Muscle of back (tissue), 13 donors: ENCODE measurements at places on chromosomes 2 and 18. TPM values are rescaled to one million over a fixed set of nuclear protein-coding genes. Genes with fewer than 3 reads are reported as not detected.

The ANKRD44 gene
- 15.4 TPM for polyA plus RNA-seq

The GALNT14 gene
- polyA plus RNA-seq = 3.4 TPM

The C2orf80 gene
- not detected for polyA plus RNA-seq

The ZBTB7C gene
- polyA plus RNA-seq = 4.6 TPM

The KRTCAP3 gene
- 3.1 TPM for polyA plus RNA-seq

The BOLL gene
- polyA plus RNA-seq = 1.6 TPM

The SULT1C4 gene
- polyA plus RNA-seq = 25.1 TPM

The LIPG gene
- polyA plus RNA-seq = 5.8 TPM

The POMC gene
- 1.2 TPM for polyA plus RNA-seq

The DCTN1 gene
- 104 TPM for polyA plus RNA-seq

The ACVR1C gene
- polyA plus RNA-seq = 0.17 TPM

The GCG gene
- 52.4 TPM for polyA plus RNA-seq

The GPR35 gene
- 2.0 TPM for polyA plus RNA-seq

The NEURL3 gene
- polyA plus RNA-seq = 0.10 TPM

The ABCG8 gene
- 0.04 TPM for polyA plus RNA-seq
